ENCODE measurements at places on chromosomes 7 and 10. TPM values are rescaled to one million over a fixed set of nuclear protein-coding genes. Genes with fewer than 3 reads are reported as not detected.

Gene NEUROG3
- not detected for total RNA-seq

Gene PDK4
- 64.3 TPM for total RNA-seq

Gene ANK3
- total RNA-seq = 107 TPM

Gene MTERF1
- total RNA-seq = 10.7 TPM

Gene EGR2
- total RNA-seq = 23.6 TPM

Gene BMPER
- 0.38 TPM for total RNA-seq
